ENCODE measurements at places on chromosomes 12 and 14.

DNA sequence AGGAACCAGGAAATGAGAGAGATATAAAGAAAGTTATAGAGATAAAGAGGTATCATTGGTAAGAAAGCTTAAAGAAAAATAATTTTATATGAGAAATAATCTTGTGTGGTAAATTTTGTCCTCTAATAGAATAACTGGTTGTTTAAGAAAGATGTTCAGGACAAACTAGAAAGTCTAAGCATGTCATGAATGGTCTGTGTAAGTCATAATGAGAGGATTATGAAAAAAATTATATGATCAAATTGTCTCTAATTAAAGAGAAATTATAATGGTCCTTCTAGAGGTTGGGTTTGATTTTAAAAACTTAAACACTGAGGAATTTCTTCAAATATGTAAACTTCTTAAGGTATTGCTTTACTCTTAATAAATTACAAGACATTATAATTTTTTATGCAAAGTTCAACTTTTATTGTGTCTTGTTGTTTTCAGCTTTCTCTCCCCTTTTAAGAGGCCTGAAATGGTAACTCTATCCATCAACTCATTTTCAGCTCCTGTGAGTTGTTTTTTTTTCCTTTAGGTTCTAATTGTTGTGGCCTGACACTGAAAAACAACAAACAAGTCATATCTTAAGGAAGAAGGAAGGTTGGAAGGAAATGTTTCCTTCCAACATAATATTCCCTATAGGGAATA is 88.2 kb upstream of the CNOT2 start:
- peak; percentile 15 for DNase-seq

GRCh38 chr12:108271951-108272872 is 66.9 kb downstream of the CMKLR1 start:
- no peak for DNase-seq

- DNase-seq = no peak
Measured at GRCh38 chr14:74929242-74929641, 6.2 kb upstream of the RPS6KL1 start.

- DNase-seq = peak; percentile 2
Measured at GRCh38 chr12:106345746-106346145, 11.8 kb upstream of the POLR3B start.

All from NCI-H1694 treated with DMSO at 0.1 percent for 48 hours (cell line).